ENCODE measurements at places on chromosomes 5 and 9.

GRCh38 chr5:59021286-59021673 is 438.4 kb downstream of the RAB3C start:
- DNase-seq: no peak

DNA sequence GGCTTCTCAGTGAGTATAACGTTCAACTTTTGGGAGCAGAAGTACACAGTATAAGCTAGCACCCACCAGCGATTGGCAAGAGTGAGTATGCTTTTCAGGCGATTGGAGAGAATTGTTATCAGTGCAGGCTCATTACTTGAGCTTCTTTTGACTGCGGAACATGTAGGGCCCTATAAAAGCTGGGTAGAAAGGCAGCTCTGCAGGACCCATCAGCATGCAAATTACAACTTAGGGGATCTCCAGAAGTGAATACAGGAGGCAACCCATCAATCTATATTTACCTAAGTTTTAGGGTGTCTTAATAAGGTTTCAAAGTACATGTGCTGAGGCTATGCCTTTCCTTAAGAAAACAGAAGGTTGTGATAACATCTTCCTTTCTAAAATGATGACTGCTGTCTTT is 225.0 kb downstream of the MLLT3 start:
- DNase-seq: no peak

DNA sequence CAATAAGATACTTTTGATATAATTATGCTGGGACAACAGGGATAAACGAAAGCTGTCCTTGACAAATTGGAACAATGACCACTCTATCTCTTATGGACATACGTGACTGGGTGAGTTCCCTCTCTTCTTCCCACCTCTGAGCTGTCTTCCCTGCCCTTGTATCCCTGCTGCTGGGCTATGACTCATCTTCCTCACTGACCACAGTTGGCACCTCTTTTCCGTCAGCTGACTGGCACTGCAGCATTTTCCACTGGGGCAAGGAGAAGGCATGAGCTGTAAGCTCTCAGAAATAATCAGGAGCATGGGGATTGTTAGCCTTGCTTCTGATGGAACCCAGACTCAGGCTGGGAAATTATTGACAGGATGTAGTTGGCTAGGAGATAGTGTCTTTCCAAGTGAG is 48.7 kb downstream of the PCSK1 start:
- no peak for DNase-seq

DNA sequence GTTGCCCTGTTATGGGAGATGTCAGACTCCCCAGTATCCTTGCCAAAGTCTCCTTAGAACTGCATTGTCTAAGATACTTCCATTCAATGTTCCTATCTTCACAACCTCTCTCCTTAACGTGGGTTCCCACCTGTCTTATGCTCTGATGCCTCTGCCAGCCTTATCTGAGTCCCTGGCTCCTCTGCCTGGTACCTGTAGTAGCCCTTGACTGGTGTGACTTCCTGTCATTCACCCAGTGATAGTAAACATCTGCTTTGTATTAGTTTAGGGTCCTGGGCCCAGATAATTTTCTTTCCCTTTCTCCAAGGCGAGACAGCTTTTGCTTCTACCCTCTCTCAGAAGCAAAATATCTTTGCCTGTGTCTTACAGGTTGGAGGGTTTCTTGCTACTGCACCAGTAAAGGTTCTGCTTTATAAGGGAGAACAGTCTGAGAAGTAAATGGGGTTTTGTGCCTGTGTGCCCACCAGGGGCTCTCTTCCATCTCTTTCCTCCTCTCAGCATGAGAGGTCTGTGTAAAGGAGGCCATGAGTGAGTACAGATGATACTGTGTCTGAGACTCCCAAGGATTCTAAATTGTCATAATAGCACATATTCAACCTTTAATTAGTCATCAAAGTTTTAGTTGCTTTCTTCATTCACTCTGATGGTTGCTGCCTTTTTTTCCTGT is 220.8 kb downstream of the PRR16 start:
- DNase-seq: no peak

DNA sequence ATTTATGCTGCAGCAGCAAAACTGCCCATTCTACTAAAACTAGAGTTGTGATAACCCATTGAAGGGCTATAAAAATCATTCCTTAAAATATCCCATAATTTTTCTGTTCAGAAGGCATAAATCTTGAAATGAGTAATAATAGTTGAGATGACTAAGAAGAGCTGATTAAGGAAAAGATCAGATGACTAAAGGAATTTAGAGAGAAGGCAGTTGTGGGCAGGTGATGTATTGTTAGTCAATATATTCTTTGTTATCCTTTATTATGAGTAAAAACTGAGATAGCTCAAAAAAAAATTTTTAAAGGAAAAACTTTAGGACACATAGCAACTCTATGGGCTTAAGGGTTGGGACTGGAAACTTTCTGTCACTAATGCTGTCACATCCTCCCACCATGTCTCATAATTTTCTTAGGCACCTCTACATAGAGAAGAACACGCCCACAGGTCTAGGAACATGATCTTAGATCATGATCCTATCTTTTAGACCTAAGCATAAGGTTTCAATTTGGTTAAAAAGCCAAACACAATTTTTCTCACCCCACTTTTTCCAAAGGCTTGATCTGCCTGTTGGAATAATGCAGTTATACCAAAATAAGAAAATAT is 597.5 kb upstream of the MEF2C start:
- no peak for DNase-seq

- no peak for DNase-seq
Observed at GRCh38 chr9:103941104-103941503, 153.0 kb upstream of the SMC2 start.

DNA sequence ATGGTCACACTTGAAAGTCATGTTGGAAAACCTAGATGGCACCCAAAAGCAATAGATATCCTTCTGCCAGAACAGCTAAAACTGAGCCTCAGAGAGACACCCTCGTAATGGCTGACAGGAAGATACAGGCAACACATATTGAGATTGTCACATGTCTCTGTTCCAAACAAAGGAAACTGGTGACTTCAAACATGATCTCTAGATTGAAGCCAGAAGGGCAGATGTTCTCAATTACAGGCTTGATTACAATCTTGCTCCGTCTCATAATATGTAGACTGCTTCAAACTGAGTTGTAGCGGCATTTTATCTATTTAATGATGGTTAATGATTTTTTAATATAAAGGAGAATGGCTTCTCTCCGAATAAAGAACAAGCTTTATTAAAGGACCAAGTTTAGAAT is 774.3 kb downstream of the KCTD16 start:
- DNase-seq: no peak

DNA sequence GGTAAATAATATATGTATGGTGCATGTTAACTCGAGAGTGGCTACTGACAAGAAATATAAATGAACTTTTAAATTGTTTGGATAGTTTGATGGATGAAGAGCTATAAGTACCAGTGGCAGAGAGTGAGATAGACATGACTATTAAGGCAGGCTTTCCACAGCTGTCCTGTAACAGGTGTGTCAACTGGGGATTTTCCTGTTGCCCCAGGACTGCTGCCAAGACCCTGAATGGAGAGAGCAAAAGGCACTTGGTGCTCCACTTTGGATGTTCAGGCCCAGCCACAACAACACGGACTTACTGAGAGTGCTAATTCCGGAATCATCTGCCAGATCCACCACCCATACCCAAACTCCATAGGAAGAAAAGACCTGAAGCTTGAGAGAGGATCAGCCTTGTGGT is 215.1 kb downstream of the SEC61B start:
- no peak for DNase-seq

GRCh38 chr5:170312301-170312595 is 14.7 kb upstream of the LCP2 start:
- DNase-seq: no peak

- no peak for DNase-seq
Observed at GRCh38 chr9:137691646-137692351, 73.0 kb downstream of the EHMT1 start.

- no peak for DNase-seq
Observed at GRCh38 chr9:69976152-69976551, 67.5 kb upstream of the MAMDC2 start.

DNA sequence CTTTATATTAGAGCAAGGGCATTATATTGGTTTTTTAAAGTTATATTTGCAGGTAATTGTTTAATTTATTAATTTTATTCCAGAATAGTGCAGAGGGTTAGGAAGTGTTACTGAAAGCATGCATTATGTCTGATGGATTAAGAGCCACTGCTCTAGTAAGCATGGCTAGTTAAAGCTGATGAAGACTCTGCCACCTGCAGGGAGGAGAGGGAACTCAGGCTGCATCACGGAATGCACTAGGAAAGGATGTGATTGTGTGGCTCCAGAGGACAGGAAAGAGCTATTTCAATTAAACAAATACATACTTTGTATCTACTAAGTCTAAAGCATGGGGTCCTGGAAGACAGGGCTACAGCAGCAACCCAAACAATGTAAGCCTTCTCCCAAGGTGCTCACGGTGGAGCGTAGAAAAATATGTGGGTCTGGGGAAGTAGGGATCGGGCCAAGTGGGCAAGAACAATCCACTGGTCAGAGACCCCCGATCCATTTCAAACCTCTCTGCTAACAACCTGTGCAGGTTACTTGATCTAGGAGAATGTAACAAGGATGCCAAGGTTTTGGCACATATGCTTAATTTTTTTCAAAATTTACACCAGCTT is 15.3 kb upstream of the GRXCR2 start:
- no peak for DNase-seq

GRCh38 chr9:124228516-124228915 is 29.2 kb upstream of the NEK6 start:
- DNase-seq: no peak

DNA sequence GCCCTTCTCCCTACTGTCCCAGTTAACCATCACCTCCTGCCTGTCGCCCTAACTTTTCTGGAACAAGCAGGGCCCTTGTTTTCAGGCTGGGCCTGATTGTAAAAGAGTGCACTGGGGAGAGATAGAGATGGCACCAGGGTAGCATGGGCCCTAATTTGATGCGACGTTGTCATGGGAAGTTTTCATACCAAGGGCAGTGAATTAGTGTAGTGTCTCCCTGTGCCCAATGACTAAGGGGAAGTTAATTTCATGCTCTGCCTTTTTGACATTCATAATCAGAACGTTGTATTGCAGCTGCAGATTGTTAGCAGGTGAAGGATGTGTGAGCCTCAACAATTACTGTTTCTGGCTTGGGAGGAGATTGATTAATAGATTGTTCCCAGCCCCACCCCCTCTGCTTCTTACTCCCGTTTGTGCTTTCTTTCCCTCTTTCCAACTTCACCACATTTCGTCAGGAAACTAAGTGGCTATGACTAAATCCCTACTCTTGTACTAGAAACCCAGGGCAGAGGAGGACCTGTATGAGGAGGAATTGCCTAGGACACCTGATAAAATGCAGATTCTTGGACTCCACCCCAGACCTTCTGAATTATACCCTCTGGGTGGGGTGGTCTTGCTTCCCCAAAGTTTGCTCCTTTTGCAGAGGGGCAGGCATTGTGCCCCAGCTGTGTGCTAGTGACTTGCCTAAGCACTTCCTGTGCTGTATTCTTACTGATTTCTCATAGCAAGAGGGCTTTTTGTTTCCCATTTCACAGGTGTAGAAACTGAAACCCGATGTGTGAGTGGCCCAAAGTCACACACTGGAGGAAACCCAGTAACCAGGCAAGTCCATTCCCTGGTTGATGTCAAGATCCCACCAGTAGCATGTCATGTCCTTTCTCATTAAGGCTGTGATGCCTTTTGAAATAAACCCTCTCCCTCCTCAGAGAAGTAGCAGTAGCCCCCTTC is 56.3 kb downstream of the DAB2IP start:
- no peak for DNase-seq

GRCh38 chr5:139246394-139246793 is 47.1 kb upstream of the MATR3 start:
- peak; percentile 70 for DNase-seq

- peak; percentile 41 for DNase-seq
Observed at GRCh38 chr9:91036826-91037510, 235.3 kb downstream of the SYK start.

- no peak for DNase-seq
Observed at GRCh38 chr5:40224421-40224820, 455.3 kb upstream of the PTGER4 start.

DNA sequence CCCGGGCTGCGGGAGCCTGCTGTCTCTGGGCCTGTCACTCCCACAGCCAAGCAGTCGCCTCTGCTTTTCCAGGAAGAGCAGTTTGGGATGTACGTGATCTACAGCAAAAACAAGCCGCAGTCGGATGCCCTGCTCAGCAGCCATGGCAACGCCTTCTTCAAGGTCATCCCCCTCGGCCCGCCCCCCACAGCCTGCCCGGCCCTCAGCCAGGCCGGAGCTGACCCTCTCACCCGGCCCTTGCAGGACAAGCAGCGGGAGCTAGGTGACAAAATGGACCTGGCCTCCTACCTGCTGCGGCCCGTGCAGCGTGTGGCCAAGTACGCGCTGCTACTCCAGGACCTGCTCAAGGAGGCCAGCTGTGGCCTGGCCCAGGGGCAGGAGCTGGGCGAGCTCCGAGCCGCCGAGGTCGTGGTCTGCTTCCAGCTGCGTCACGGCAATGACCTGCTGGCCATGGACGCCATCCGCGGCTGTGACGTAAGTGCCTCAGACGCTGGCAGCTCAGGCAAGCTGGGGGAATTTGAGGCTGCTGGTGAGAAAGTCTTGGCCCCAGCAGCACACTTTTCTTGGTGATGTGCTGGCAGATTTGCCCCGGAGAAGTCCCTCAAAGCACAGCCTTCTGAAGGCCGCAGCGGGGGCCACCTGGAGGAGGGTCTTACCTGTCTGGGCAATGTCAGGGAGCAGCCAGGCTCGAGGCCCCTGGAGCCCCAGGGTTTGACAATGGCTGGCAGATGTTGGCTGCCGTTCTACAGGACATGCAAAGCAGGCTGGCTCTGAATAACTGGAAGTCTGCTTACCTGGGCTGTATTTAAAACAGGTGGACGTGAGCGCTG is 20.1 kb upstream of the LRRC14B start:
- DNase-seq: no peak

DNA sequence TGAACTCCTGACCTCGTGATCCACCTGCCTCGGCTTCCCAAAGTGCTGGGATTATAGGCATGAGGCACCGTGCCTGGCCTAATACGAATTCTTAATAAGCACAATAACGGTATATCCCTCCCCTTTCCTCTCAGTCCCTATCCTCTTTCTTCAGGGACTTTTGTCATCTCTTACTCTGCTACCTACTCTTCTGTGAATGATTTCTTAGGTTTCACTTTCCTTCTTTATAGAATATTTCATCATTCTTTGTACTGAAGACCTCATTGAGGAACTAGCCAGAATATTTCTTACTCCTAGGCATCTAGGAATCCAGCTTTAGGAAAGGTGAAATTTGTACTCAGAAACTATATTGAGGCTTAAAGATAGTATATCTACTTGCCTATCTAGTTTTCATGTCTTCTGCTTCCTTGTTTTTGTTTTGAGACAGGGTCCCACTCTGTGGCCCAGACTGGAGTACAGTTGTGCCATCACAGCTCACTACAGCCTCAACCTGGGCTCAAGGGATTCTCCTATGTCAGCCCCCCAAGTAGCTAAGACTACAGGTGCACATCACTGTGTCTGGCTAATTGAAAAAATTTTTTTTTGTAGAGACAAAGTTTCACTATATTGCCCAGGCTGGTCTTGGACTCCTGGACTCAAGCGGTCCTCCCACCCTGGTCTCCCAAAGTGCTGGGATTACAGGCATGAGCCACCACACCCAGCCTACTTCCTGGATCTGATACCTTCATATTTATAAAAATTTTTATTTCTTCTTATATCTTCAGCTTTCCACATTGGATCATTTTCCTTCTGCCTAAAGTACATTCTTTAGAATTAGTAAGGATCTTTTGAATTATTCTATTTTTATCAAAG is 69.7 kb downstream of the GPBP1 start:
- DNase-seq: no peak

Data from stimulated activated CD4-positive, alpha-beta T cell treated with anti-CD3 and anti-CD28 coated beads, Interleukin-4, amount 100 ng/mL, for 4 hours (primary cell).